ENCODE measurements at places on chromosomes 13 and 19.

GRCh38 chr13:110511509-110512181, 49.9 kb downstream of the RAB20 start:
- no peak for DNase-seq

DNA sequence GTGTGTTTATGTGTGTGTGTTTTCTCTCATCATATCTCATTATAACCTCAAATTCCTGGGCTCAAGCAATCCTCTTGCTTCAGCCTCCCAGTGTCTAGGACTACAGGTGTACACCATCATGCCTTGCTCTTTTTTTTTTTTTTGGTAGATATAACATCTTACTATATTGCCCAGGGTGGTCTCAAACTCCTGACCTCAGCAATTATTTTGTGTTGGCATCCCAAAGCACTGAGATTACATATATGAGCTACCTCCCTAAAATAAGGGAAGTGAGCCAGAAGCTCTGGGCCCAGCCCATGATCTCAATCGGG, 448 bp upstream of the ZNF543 start:
- DNase-seq: no peak

- DNase-seq: peak; percentile 51
Observed at GRCh38 chr19:38263689-38264485, 486 bp upstream of the SPINT2 start.

- DNase-seq: no peak
Observed at GRCh38 chr19:29687244-29687896, 22.1 kb downstream of the PLEKHF1 start.

DNA sequence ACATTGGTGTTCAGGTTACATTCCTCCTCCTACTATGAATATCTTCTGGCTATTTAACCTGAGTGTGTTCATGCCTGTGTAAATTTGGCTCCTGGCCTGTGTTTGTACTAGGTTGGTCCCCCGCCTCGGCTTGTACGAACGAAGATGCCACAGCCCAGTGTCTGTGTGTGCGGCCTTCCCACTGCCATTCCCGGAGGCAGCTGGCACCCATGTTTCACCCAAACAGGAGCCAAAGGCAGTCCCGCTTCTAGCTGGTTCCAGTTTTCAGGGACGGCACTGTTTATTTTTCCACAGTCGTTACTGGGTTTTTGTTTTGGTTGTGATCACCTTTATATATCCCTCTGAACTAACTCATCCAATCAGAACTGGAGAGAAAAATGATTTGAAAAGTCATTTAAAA, 102.5 kb upstream of the ZNF536 start:
- DNase-seq: no peak

DNA sequence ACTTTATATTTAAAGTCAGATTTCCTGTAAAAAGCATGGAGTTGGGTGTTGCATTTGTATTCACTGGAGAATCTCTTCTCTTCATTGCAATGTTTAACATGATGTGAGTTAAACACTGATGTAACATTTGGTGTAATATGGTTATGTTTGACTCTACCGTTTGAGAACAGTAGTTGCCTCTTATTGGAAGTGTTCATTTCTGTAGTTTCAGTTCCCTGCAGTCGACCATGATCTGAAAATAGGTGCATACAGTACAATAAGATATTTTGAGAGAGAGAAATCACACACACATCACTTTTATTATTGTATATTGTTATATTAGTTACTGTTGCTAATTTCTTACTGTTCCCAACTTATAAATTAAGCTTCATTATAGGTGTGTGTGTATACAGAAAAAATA, 105.2 kb upstream of the SPACA7 start:
- no peak for DNase-seq

GRCh38 chr13:106129273-106129672, 406.2 kb downstream of the EFNB2 start:
- DNase-seq: no peak

GRCh38 chr13:74567485-74567884, 433.3 kb upstream of the KLF12 start:
- DNase-seq: no peak

DNA sequence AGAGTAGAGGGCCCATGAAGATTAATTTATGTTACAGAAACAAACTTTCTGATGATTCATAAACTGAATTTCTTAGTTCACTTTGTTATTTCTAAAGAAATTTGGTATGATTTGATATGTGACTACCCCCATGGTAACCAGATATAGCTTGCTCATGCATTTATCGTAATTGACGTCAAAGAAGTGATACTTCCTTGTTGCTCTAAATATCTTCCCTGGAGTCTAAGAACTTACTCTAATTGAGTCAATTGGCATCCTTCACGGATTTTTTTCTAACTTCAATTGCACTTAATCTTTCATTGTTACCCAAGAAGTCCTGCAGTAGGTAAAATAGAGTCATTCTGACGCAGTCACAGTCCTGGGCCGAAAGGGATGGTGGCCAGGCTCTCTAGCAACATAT, 240.9 kb downstream of the GPC5 start:
- no peak for DNase-seq

- no peak for DNase-seq
Observed at GRCh38 chr13:67854990-67855389, 624.9 kb upstream of the PCDH9 start.

- no peak for DNase-seq
Observed at GRCh38 chr13:46278474-46278873, 66.7 kb downstream of the LRRC63 start.

DNA sequence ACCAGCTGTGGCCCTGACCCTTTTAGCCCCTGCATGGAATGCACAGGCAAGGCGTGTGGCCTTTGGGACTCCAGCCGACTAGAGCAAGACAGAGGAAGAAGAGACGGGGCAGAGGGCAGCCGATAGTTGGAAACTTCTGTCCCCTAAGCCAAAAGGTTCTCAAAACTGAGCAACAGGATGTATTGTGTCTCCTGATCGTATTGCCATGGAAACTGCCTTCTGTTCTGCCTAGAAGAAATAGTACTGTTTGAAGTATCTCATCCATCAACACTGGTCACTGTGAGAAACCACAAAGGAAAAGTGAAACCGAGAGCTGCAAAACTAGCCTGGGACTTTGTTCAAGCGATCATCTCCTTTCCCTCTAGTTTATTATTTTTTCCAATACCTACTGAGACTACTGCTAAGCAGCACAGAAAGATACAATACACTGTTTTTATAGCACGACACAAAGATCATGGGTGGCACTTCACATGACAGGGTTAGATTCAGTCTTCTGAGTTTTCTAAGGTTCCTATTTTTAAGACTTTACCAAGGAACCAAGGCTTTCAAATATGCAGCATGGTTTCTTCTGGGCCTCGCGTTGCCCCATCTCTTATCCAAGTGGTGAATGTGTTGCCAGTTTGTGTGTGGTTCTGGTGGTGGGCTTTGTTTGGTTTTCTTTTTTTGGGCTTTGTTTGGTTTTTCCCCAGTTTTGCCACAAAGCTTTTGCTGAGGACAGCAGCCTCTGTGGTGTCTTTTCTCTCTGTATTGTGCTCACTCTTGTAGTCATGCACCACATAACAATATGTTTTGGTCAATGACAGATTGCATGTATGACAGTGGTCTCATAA, 49.3 kb upstream of the GPR183 start:
- no peak for DNase-seq

- peak; percentile 50 for DNase-seq
Observed at GRCh38 chr19:41548954-41549688, 26.8 kb upstream of the CEACAM21 start.

DNA sequence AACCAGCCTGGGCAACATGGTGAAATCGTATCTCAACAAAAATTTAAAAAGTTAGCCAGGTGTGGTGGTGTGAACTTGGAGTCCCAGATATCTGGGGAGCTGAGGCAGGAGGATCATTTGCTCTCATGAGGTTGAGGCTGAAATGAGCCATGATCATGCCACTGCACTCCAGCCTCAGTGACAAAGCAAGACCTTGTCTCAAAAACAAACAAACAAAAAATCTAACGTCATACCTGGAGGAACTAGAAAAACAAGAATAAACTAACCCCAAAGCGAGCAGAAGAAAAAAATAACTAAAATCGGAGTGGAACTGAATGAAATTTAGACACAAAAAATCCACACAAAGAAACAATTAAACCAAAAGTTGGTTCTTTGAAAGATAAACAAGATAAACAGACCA, 1885.1 kb downstream of the OLFM4 start:
- no peak for DNase-seq

GRCh38 chr19:19010551-19010950, 22.8 kb downstream of the SUGP2 start:
- no peak for DNase-seq

DNA sequence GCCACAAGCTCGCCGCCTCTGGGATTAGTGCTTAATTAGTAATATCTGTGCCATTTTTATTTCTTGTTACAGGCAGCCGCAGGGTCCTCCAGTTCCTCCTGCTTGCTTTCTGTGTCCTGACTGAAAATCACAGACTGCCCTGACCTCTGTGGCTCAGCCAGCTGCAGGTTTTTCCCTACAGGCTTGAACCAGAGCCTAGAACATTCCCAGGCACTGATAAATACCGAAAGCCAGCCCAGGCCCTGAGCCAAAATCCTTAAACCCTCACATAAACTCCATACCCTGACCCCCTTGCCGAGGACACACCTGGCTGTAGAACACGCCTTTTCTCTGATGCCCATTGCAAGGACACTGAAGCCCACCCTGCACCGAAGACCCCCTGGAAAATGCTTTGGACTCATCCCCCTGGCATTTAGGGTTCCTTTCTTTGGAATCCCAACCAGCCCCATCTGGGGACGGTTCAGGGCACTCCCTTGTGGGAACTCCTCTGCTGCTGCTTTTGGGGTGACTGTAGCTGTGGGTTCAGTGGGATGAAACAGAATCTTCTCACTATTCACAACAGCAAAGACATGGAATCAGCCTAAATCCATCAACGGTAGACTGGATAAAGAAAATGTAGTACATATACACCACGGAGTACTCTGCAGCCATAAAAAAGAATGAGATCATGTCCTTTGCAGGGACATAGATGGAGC, 15.5 kb downstream of the DPP9 start:
- DNase-seq: no peak

- no peak for DNase-seq
Observed at GRCh38 chr19:9941671-9942070, 5.4 kb upstream of the OLFM2 start.

GRCh38 chr19:30722186-30722585, 350.0 kb downstream of the ZNF536 start:
- no peak for DNase-seq

GRCh38 chr19:2168619-2169424, 5.1 kb downstream of the DOT1L start:
- no peak for DNase-seq

- DNase-seq: no peak
Observed at GRCh38 chr13:59112221-59112718, 1051.5 kb downstream of the DIAPH3 start.

- DNase-seq: no peak
Observed at GRCh38 chr13:72153272-72153671, 286.3 kb upstream of the DACH1 start.

DNA sequence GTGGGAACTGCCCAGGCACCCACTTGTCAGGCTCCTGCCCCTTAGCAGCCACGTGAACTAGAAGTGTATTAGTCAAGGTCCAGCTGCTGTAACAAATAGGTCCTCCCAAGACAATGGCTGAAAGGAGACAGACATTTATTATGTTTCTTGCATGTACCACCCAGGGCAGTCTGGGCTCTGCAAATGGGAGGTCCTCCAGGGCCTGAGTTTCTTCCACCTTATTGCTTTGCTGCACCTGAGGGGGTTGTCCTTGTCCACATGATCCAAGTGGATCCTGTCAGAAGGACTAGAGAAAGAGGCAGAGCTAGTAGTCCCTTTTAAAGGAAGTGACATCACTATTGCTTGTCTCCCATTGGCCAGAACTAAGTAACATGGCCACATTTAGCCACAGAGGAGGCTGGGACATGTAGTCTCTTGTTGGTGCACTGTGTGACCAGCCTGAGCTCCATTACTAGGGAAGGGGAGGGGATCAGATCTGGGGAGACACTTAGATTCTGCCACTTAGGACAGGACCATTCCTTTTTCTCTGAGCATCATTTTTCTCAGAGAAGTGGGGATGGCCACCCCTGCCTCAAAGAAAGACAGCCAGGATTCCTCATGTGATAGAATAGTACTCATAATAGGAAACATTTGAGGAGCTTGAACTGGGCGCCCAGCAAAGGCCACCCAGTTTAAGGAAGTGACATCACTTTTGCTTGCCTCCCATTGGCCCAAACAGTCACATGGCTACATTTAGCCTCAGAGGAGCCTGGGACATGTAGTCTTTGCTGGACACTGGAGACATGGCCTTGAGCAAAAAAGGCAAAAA, 15.1 kb downstream of the CC2D1A start:
- no peak for DNase-seq

GRCh38 chr13:109867766-109868165, 81.4 kb upstream of the IRS2 start:
- DNase-seq: no peak

DNA sequence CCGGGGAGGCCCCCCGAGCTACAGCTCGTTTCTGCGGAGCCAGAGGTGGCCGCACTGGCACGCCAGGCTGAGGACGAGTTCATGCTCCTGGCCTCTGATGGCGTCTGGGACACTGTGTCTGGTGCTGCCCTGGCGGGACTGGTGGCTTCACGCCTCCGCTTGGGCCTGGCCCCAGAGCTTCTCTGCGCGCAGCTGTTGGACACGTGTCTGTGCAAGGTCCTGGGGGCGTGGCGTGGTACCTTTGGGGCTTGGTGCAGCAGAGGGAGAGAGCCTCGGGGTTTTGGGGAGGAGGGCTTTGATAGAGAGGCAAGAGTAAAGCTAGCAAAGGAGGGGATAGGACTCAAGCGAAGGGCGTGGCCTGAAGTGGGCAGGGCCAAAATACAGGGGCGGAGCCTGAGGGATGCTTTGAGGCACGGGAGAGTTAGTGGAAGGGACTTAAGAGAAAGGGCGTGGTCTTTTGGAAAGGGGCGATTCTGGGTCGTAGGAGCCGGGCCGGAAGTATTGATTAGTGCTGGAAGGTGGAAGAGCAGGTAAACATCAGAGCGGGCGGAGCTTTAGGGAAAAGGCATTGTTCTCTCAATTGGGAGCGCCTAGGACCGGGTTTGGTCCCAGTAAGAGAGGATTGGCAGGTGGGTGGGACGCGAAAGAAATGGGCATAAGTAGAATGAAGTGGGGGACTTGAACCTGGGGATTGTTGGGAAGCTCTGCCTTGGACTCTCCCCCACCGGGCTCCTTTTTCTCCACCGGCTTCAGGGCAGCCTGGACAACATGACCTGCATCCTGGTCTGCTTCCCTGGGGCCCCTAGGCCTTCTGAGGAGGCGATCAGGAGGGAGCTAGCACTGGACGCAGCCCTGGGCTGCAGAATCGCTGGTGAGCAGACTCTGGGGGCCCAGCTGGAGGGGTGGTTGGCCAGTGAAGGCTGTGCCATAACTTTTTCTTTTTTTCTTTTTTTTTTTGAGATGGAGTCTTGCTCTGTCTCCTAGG, 1.2 kb downstream of the PPM1N start:
- DNase-seq: no peak

DNA sequence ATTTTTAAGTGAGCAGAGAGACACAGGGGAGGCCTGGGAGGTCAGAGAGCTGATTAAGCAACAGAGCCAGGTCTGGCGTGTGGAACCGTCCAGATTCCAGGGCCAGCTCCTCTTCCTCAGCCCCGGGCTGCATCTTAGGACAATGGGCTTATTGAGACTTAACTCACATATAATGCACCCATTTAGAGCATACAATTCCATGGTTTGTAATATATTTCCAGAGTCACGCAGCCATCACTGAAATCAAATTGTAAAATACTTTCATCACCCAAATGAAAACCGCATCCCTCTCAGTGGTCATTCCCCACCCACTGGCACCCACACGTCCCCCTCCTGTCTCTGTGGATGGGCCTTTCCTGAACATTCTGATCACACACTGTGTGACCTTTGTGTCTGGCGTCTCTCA, 2.1 kb upstream of the HMG20B start:
- no peak for DNase-seq

GRCh38 chr19:17076543-17076991, 990 bp downstream of the MYO9B start:
- no peak for DNase-seq
